Renal cortical epithelial cell (primary cell): ENCODE measurements at places on chromosomes 7 and 10.

DNA sequence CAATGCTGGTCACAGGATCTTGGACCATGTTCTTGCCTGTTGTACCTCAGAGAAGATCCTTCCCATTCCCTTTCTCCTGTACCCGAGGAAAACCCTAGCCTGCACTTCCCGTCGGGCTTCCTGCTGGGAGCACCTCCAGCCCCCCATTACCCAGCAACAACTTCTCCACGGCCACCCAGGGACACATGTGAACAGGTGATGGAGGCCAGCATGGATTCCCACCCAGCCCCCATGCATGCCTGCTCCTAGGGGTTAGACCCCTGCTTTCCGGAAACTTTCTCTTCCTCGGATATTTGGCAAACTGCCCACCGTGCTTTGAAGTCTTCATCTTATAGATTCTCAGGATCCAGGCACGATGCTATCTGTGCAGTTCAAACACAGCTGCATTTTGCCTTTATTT, 67.3 kb downstream of the CALML3 start:
- no peak for DNase-seq

- no peak for DNase-seq
Observed at GRCh38 chr7:94364816-94365215, 29.9 kb upstream of the COL1A2 start.

DNA sequence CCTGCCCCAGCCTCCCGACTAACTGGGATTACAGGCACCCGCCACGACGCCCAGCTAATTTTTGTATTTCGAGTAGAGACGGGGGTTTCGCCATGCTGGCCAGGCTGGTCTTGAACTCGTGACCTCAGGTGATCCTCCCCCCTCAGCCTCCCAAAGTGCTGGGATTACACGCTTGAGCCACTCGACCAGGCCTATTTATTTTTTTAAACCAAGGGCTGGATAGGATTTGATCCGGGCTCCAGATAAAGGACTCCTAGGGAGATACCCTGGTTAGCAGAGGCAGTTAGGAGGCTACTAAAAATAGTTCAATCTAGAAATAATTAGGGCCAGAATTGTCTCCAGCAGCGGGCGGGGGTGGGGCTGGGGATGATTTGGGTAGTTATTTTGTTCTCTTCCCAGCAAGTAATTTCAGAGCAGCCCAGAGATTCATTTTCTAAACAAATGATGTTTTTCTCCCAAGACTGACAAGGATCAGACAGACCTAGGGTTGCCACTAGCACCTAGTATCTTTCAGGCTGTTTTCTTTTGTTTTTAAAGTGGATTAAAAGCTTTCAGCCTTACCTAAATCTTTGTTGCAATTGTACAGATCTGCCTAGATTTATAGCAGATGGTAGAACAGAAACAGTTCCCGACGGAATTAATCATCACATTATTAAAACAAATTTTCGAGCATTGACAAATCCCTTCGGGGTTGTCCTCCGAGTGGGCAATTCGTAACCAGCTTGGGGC, 859 bp upstream of the SMC3 start:
- no peak for DNase-seq

DNA sequence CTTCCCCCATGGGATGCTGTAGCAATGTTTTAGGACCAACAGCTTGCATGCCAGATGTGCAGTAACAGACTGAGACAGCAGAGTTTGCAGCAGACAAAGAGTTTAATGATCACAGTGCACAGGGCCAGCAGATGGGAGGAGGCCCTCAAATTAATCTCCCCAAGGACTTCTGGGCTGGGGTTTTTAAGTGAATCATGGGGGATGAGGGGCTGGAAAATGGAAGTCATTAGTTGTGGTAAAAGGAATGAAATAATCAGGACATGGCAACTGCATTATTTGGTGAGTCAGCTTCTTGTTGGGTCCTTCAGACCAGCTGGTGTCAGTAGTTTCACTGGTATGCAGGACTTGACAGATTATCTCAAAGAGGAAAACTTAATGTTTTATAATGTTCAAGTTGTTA, 12.6 kb upstream of the NRBF2 start:
- DNase-seq, result peak; percentile 29

DNA sequence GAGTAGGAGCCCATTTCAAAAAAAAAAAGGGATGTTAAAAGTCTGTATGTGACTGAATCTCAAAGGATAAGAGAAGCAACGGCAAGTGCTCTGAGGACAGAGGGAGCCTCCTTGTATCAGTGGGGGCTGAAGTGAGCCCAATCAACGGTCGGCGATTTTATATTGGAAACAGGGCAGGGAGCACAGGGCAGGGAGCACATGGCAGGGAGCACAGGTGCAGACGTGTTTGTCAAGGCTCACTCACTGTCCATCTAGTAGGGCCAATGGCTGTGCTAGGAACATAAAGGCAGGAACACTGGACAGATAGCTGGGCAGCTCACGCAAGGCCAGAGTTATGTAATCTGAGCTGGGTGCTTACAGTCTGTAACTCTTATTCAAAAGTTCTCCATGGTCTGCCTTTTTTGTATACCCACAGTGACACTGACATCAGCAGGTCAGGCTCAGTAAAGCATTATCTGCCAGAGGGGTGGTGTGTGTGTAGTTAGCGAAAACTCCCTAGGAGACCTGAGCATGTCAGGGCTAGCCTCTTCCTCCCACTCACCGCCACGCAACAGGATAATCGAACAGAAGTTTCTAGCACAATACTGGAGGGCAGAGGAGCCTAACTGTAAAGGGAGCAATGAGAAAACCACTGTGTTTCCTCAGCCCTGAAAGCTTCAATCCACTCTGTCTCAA, 15.4 kb downstream of the AKR1B1 start:
- DNase-seq, result no peak

GRCh38 chr10:119893074-119893473, 544 bp downstream of the SEC23IP start:
- DNase-seq, result peak; percentile 11

- peak; percentile 4 for DNase-seq
Observed at GRCh38 chr10:3354174-3354900, 181.8 kb upstream of the PITRM1 start.

- no peak for DNase-seq
Observed at GRCh38 chr10:70106958-70107791, 25.4 kb downstream of the AIFM2 start.

- peak; percentile 1 for DNase-seq
Observed at GRCh38 chr7:89123871-89124270, 328.3 kb upstream of the TEX47 start.

DNA sequence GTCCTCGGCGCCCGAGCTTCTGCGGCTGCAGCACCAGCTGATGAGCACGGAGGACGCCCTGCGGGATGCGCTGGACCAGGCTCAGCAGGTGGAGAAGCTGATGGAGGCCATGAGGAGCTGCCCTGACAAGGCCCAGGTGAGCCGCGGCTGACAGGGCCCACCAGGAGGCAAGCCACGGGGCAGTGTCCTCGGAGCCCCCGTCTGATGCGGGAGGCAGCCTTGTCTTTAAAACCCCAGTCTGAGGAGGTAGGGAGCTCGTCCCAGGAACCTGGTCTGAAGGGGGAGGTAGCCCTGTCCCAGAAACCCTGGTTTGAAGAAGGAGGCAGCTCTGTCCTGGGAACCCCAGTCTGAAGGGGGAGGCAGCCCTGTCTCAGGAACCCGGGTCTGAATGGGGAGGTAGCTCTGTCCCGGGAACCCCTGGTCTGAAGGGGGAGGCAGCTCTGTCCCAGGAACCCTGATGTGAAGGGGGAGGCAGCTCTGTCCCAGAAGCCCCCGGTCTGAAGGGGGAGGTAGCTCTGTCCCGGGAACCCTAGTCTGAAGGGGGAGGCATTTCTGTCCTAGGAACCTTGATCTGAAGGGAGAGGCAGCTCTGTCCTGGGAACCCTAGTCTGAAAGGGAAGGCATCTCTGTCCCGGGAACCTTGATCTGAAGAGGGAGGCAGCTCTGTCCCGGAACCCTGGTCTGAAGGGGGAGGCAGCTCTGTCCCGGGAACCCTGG, 53.1 kb upstream of the GTF2IRD1 start:
- no peak for DNase-seq

- no peak for DNase-seq
Observed at GRCh38 chr7:33145156-33145555, 15.8 kb downstream of the BBS9 start.

DNA sequence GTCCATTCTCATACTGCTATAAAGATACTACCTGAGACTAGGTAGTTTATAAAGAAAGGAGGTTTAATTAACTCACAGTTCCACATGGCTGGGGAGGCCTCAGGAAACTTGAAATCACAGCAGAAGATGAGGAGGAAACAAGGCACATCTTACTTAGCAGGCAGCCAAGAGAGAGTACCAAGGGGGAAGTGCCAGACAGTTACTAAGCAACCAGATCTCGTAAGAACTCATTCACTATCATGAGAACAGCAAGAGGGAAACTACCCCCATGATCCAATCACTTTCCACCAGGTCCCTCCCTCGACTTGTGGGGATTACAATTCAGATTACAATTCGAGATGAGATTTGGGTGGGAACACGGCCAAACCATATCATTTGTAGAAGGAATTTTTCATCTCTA, 36.3 kb downstream of the NHLRC2 start:
- no peak for DNase-seq

DNA sequence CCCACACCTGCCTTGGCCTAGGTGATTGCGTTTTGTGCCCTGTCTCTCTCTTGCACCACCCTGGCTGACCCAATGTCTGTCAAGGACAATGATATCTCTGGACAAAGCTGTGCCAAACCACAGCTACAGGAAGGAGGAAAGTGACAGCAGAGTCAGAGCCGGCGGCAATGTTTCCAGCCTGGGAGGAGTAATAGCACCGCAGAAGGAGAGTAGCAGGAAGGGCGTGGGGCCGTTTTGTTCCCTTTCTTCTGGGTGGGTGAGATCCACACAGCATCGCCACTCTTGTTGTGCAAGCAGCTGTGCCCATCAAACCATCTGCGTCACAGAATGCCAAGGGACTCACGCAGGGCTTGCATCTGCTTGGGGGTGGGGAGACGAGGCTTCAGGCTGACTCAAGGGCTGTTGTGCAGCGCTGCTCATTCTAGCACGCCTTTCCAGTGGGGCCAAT, 341.6 kb upstream of the AUTS2 start:
- no peak for DNase-seq

DNA sequence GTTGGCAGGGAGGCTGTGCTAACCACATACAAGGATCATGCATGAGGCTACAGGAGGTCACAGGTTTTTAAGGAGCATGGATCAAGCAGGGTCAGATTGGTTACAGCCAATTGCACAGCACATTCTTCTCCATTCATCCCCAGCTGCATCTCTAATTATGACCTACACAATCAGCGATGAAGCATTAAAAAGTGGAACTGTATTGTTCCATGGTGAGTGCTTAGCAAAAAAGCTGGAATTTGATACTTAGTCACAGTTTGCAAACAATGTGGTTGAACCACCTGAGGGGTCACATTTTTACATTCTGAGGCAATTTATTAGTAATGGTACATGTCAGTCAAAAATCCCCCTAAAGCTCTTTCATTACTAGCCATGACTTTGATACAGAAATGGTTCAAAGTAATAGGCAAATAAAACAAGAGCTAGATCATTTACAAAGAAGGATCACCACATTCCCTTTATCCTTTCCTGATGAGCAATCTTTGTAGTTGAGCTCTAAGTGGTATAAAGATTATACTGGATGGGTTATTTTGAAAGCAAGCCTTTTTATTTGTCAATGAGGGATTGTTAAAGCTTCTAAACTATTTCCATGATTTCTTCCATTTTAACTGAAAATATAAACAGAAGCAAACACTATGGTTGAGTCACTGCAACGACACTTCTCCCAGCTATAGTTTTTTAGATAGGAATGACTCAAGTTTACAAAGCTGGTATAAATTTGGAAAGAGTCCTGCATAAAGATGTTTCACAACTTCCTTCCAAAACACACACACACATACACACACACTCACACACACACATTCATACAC, 217.8 kb upstream of the SEMA3A start:
- peak; percentile 99 for DNase-seq
